ENCODE measurements at places on chromosomes 1 and 21.

DNA sequence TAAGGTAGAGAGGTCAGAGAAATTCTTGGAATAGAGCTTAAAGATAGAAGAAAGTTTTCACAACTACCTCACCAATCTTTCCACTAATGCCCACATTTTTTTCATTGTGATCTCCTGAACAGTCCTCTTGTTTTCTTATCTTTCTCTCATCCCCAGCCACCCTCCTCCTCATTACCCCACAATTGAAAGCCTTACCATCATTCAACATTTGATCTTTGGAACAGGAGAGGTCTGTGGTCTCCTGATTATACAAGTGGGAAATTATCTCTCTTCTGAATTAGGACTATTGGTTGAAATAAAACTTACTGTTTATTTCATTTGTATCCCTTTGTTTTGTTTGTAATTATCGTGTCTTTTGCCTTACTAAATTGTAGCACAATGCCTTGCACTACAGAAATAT lies 29.6 kb downstream of the DNAH14 start:
- DNase-seq, result no peak

GRCh38 chr1:203287109-203287893 lies 18.0 kb upstream of the BTG2 start:
- peak; percentile 66 for DNase-seq

- DNase-seq, result no peak
Observed at GRCh38 chr1:201513498-201514243, 6.7 kb upstream of the CSRP1 start.

DNA sequence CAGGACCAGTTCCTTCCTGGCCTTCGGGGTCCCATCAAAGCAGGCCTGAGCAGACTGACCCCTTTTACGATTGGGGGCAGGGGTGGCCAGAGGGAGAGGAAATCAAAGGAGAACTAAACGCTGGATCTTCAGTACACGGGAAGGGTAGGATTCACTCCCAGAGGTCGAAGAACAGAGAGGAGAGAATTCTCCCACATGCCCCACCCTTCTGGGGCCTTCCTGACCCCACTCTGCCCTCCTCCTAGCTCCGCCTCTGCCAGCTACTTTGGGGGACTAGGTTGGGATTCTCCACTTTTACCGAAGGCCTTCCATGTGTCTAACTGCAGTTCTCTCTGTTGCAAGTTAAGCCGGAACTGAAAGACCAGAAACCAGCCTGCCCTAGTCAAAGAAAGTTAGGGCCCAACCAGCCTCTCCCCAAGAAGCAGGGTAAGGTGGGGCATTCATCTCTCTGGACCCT lies 654 bp upstream of the ARHGEF2 start:
- no peak for DNase-seq

DNA sequence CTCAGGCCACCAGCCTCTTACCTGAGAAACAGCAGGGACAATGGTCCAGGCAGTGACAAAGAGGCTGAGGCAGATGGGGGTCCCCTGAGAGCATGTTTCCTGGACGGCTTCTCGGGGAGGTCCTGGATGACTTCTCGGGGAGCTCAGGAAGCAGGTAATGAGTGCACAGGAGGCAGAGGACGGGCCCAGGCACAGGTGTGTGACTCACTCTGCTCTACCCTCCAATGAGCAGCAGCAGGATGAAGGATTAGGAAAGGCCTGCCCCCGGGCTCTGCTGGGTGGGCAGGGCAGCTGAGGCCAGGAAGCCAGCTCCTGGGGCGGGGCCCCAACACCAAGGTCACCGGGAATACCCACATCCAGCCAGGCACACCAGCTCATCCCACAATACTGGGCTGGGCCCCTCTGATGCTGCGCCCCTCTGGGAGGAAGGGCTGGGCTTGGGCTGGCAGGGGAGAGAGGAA lies 17.2 kb upstream of the PTAFR start:
- no peak for DNase-seq

DNA sequence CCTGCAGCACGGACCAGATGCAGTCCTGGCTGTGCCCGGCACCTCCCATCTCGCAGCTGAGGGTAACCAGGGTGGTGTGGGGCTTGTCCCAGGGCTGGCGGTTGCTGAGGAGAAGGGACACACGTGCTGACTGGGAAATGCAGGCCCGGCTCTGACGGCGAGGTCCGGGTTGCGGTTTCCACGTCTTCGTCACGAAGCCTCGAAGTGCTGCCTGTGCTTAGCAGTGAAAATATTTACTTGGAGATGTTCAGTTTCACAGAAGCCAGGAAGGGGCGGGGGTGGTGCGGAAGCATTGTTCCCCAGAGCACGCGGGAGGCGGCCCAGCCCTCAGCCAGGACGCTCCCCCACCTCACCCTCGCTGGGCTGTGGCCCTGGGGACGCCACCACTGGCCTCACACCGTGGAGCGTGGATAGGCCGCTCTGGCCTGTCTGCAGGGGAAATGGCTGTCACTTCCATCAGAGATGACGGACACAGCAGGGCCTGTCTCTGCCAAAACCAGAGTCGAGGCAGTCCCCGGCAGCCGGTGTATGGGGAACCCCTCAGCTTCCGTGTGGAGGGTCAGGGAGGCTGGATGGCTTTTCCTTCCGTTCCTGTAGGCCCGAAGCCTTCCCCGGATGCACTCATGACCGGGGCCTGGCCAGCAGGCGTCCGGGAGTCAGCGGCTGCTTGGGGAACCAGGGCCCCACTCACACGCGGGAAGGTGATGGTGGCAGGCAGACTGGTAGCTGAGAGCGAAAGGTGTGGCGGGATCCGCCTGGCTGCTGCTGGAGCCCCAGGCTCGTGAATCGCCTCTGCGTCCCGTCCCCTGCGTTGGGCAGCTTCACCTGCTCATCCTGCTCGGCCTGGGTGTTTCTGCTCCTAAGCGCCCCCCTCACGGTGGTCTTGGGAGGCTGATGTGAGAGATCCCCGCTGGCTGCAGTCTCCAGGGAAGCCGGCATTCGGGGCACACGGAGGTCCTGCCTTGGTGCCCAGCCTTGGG lies 14.7 kb upstream of the POFUT2 start:
- DNase-seq, result peak; percentile 53
